H1 (cell line): ENCODE measurements at places on chromosomes 13 and 19.
A peak's percentile ranks its signal among the peaks of the same experiment; 100 is the strongest.

GRCh38 chr19:18280247-18281081, 958 bp downstream of the JUND start:
- peak; percentile 76 for DNase-seq

- DNase-seq, result no peak
These were observed 14.4 kb upstream of the GARIN5A start for GRCh38 chr19:50490991-50491472.

DNA sequence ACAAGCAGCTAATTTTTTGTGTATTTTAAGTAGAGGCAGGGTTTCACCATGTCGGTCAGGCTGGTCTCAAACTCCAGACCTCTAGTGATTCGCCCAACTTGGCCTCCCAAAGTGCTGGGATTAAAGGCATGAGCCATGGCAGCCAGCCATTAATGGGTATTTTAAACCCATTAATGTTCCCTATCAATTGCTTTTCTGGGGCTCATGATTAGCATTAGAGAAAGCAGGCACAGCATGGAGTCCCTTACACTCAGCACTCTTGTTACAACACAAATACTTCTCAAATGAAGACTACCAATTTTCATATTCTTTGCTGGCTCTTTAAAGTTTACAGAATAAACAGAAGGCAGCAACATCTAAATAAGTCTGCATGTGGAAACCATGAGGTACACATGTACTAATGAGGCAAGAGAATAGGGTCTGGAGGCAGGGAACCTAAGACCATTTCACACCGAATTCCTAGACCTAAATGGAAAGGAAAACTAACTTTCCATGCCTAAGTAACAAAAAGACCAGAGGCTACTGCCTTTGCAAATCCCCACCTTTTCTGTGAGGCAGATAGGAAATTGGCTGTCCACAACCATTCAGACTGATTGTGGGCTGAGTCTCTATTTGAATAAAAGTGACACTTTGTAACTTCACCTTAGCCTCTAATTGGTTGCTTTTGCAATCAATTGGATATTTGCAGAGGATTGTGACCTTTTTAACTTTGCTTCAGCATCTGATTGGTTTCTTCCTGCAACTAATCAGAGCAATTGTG, 21.2 kb downstream of the ZNF675 start:
- DNase-seq, result no peak

DNA sequence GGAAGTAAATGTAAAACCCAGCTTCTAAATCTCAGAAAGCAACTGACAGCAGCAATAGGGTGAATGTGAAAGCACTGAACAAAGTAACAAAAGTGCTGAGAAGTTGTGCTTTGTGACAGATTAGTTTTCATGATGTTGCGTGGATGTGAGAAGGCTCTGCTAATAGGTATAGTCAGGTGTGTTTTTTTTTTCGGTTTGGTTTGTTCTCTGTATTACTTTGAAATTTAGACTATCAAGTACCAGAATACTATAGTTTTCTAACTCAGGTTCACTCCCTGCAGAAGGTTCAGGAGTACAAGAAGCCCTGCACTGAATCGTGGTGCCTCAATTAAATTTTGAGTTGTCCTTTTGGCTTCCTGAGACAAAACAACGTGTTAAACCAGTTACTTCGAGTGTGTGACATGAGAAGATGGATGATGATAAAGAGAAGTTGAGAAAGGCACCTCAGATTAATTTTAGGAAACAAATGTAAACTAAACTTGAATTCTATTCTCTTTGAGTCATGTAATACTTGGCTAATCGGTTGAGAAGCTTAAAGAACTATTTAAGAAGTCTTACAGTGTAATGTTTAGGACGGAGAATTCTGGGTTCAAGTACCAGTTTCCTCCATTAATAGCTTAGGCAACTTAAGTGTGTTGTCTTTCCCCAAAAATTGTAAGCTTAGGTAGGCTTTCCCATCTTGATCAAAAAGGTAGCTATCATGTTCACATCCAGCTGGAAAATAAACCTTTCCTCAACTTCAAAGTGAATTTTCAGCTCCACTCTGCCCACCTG, 10.3 kb downstream of the MIR17HG start:
- DNase-seq, result no peak

- no peak for DNase-seq
These were observed 162.9 kb downstream of the USP12 start for GRCh38 chr13:27008733-27009132.

DNA sequence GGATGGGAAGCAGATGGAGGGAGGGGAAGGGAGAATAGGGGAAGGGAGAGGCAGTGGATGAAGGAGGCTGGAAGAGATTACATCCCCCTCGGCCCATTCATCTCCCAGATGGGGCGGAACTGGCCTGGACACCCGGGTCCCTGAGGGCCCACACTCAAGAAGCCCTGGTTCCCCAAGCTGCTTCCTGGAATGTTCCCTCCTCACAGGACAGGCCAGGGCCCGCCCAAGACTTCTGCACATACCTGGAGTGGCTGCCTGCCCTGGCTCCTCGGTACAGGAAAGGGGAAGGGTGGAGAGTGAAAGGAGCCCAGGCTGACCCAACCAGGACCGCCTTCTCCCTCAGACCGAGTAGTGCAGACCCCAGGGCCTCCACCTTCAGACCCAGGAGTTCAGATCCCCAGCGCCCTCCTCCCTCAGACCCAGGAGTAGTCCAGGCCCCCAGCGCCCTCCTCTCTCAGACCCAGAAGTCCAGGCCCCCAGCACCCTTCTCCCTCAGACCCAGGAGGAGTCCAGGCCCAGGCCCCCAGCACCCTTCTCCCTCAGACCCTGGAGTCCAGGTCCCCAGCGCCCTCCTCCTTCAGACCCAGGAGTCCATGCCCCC, 489 bp downstream of the NTF4 start:
- no peak for DNase-seq

GRCh38 chr19:28990522-28990921, 222.4 kb downstream of the UQCRFS1 start:
- no peak for DNase-seq

- no peak for DNase-seq
These were observed 26.2 kb downstream of the TMTC4 start for GRCh38 chr13:100648354-100648753.

DNA sequence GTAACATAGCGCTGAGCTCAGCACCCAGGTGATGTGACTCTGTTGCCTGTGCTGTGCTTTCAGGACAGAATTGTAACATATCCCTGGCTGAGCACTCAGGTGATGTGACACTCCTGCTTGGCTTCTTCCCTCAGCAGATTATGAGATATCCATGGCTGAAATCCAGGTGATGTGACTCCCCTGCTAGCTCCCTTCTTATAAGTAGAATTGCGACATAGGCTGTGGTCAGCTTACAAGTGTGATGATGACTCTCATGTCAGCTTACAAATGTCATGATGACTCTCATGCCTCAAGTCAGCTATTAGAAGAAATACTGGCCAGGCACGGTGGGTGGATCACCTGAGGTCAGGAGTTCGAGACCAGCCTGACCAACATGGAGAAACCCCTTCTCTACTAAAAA, 14.3 kb upstream of the ZNF429 start:
- no peak for DNase-seq

- DNase-seq, result peak; percentile 65
These were observed 25.7 kb downstream of the SLC8A2 start for GRCh38 chr19:47445937-47446402.

- DNase-seq, result peak; percentile 75
These were observed 801 bp downstream of the KCTD12 start for GRCh38 chr13:76885203-76886004.

DNA sequence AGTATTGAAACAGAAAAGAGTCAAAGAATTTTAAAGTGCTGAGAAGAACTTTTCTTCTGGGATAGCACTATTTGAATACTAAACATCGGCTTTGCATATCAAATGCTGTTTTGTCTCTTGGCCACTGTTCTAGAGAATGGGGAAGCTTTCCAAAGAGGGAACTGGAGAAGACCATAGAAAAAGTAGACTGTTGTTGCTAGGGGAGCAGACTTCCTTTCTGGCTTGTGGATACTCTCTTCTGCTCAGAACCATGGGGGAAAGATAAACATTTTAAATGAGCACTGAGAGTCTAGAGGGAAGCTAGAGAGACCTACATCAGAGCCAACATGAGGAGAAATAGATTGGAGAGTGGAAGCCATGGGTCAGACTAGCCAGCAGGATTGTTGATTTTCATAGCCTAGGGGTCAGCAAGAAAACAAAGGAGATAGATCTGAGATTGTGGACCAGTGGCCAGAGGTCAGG, 315.7 kb downstream of the KCTD12 start:
- no peak for DNase-seq

GRCh38 chr19:23769691-23770468, 11.2 kb upstream of the ZNF681 start:
- DNase-seq, result no peak

DNA sequence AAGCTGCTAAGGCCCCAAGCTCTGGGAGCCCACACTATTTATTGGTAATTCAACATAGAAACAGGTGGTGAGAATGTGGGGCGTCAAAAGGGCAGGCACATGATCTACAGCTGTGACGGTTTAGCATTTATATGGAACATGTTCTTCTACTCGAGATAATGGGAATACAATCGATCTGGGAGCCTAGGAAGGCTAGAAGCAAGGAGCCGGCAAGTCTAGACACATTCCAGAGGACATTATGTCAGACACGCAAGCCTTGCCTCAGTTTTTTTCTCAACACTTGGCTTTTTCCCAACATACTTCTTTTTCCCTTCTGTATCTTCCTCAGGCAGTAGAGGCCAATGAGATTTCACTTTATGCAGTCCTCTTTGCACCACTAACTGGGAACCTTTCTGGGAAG, 315.7 kb upstream of the SLITRK5 start:
- no peak for DNase-seq

DNA sequence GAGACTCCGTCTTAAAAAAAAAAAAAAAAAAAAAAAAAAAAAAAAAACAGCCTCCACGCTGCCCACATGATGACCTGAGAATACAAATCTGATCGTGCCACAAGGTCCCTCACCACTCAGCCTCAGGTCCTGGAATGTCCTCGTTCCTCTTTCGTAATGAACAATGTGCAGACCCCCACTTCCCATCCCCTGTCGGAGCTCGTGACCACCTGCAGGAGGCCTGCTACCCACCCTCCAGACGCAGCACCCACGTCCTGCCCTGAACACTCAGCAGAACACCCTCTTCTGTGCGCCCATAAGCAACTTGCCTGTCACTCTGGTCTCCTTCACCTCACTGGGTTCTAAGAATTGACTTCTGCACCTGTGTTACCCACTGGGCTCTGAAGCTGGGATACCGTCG, 166.4 kb downstream of the KATNAL1 start:
- no peak for DNase-seq

- no peak for DNase-seq
These were observed 1451.5 kb downstream of the EFNB2 start for GRCh38 chr13:105083992-105084391.

DNA sequence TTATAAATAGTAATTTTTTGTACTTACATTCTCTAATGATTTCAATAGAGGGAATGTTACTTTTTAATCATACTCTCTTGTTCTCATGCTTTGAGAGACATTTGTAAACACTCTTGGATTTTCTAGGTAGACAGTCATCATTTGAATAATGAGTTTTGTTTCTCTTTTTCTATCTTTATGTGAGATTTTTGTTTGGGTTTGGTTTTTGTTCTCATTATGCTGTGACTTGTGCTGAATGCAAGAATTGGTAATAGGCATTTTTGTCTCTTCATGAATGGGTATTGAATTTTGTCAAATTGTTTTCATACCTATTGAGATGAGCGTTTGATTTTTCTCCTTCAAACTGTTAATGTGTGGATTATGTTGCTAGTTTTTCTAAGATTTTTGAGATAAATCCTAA, 56.8 kb upstream of the GPR183 start:
- no peak for DNase-seq

GRCh38 chr19:662207-662961, 630 bp downstream of the RNF126 start:
- DNase-seq, result no peak

GRCh38 chr13:114062754-114063153, 69.7 kb downstream of the RASA3 start:
- no peak for DNase-seq

DNA sequence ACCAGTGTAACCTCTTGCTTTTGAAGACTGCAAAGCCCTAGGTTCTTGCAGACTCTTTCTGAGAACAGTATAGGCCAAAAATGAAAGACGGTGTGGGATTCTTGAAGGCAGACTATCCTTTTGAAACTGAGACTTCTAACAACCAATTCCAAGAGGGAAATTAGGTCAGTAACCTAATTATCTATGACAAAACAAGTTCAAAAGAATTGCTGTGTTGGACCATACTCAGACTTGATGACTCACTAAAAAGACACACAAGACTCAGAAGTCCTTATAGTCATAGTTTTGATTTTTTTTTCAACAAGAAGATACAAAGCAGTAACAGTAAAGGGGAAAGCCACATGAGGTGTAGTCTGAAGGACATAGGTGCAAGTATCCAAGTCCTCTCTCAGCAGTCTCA, 624.0 kb upstream of the GPC6 start:
- DNase-seq, result no peak

DNA sequence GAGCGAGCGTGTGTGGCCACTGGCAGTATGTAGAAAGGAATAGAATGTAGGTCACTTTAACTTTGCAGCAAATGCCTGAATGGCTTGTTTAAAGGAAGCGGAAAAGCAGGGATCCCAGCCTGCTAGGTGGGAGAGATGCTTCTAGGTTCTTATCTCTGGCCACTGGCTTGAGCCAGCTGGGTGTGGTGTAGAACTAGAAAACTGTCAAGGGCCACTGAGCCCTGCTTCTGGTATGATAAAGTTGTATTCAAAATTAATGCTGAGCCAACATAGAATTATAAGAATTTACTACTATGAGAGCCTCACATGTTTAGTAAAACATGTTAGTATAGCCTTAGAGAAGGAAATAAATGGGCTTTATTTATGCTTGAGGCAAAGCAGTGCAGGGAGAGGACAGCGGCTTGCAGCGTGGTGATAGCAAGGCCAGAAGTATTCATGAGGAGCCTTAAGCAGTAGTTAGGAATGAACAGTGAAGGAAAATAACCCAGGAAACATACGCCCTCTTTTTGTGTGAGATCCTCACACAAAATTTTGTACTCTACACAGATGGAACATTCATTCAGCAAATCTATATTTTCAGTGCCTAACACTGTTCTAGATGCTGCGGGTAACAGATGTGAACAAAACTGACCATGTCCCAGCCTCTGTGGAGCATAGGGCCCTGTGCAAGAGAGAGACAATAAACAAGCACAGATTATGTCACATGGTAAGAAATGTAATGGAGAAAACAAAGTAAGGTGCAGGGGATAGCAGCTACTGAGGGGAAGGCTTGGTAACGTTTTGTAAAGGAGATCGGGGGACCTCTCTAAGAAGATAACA, 863.2 kb downstream of the DIAPH3 start:
- DNase-seq, result no peak

GRCh38 chr19:18044825-18045304, 36.9 kb downstream of the ARRDC2 start:
- DNase-seq, result no peak

- no peak for DNase-seq
These were observed 4.8 kb downstream of the STK24 start for GRCh38 chr13:98571955-98572662.

- DNase-seq, result no peak
These were observed 7.1 kb upstream of the IFT88 start for GRCh38 chr13:20559659-20560356.

GRCh38 chr19:56144376-56144775, 3.3 kb downstream of the ZNF444 start:
- no peak for DNase-seq

GRCh38 chr13:57045826-57046546, 94.7 kb upstream of the PRR20A start:
- no peak for DNase-seq
